ENCODE measurements at places on chromosomes 6 and 20.

- DNase-seq = no peak
These were observed 238.2 kb downstream of the GMDS start for GRCh38 chr6:2007165-2007564.

DNA sequence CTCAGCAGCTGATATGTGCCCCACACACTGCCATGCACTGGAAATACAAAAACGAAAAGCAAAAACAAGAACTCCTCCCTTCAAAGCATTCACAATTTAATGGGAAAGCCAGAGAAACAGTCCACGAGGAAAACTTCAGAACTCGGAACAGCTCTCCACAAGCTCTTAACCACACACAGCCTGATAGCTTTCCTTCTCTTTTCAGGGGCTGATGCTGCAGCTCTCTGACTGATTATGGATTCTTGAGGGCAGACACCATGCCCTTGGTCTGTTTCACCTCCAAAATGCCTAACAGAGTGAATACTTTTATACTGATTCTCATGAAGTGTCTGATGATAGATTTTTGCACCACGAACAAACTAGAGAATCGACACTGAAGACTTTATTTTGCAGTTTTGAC lies 282.1 kb downstream of the CD83 start:
- DNase-seq = no peak

GRCh38 chr6:170265655-170266054 lies 25.2 kb downstream of the DLL1 start:
- DNase-seq = no peak

DNA sequence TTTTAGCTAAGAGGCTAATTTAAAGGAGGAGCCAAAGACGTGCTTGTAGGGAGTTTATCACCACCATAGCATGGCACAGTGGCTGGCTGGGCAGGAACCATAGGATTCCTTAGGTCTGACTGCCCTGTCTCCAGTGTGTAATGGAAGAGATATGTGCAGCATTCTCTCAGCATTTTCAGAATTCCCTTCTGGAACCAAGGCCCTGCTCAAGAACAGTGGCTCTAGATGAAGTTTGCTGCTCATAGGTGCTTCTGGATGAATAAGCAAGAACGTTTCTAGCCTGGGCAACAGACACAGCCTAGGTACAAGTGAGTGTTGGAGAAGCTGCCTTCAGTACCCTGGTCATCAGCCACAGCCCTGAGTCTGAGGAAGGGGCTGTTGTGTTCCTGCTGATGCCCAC lies 69.1 kb downstream of the LCA5 start:
- peak; percentile 6 for DNase-seq

DNA sequence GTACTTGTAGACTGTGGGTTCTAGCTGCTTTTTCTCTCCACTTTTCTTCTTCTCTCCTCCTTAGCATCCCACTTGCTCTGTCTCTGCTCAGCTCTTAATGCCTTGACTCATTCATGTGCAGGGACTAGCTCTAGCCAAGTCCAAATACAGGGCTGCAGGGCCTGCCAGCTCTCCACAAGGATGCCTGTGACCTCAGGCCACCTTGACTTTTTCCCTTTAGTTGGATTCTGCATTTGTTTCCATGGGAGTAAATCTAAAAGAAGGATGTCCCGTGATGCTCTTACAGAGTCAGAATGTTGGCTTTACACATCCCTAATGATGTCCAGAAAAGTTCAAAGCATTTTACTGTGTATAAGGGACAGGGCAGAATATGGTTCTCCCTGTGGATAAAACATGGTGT lies 101.8 kb upstream of the PREP start:
- peak; percentile 19 for DNase-seq

DNA sequence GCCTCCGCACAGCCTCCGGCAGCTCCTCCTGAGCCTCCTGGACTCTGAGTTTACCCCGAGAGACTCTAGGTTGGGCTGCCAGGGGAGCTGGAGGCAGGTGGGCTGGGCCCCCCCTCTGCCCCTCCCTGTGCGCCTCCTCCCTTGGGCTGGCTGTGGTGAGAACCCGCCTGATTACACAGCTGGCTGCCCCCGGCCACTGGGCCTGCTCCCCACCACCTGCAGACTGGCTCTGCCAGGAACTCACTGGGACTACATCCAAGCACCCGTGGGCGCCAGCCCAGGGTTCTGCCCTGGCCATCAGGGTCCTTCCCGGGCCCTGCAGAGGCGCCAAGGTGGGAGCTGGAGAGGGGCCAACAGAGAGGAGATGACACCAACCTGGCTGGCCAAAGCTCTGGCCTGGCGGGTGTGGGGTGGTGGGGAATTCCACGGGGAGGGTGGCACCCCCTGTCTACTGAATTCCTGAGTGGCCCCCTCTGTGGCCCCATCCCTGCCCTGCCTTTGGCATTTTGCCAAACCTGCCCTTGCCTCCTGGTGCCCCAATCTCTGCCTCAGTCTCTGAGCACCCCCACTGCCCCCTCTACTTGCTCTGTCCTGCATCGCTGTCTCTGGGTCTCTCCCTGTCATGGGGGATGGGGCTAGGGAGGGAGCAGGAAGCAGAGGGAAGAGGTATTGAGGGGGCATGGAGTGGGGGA lies 21.9 kb upstream of the CDH22 start:
- DNase-seq = no peak

DNA sequence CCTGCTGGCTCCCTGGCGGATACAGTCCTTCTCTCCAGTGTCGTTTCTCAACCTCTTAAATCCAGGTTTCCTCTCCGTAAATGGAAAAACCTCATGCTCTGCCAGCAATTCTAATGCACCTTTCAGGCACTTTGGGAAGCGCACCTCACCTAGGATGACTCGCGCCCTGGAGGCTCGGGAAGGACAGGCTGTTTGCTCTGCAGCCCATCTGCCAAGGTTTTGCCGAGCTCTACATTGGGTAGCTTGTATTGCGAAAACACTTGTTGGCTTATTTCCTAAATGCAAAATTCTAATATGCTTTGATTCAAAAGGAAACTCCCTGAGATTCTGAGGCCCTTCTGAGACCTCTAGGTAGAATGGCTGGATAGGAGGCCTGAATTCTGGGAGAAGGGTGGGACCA lies 102.6 kb upstream of the MLN start:
- DNase-seq = no peak

- DNase-seq = no peak
These were observed 58.6 kb upstream of the OLIG3 start for GRCh38 chr6:137552809-137553208.

DNA sequence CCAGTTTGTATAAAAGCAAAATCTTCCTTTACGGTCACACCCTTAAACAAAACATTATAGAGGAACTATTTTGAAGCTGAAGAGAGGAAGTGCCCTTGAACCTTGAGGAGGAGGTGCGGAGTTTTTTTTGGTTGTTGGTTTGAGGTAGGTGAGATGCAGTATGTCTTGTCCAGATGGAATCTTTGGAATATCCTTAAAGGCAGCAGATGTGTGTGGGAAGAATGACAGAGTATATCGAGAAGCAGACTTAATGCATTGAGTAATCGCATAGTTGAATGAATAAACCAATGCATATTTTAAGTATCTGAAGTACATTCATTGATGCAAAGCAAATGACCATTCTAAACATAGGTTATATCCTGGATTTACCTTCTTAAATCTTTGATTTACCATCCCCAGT lies 49.9 kb downstream of the AIG1 start:
- DNase-seq = peak; percentile 63

DNA sequence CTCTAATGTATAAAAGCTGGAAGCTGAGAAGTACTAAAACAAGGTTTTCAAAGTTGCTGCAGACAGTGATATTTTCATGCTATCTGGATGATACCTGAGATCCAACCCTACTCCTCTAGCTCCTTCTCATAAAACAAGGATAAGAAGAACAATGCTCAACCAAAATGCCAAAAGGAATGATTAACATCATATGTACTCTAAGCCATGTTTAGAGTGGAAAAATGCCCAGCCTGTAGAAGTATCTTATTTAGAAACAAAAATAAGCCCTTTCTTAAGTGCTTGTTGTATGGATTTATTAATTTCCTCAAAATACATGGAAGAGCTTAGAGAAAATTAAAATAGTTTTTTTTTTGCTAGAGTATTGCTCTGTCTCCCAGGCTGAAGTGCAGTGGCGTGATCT lies 23.7 kb downstream of the ECHDC1 start:
- DNase-seq = no peak

DNA sequence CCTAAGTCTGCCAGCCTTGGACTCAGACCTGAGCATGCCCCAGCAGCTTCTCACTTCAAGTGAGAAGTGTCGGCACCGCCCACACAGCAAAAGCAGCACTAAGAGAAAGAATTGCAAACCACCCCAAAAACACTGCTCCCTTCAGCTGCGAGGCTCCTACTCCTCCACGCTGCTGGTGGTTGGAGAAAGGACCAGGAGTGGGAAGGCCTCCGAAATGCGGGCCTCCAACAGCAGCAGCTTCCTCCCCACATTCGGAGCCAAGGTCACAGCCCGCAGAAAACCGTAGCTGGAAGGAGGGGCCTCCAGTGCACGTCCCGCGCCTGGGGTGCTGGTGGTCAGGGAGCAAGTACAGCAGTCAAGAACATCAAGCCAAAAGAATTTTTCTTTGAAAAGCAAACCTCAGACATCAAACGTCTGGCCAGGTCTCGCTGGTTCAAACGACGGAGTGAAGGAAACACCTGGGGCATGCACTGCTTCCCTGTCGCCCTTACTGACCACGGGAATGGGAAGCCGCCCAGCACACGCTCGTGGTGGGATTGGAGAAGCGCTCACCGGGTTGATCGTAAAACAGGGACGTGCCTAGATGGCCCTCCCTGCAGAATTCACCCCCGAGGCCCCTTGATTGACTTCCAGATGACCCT lies 185.6 kb upstream of the CST7 start:
- DNase-seq = no peak
